ENCODE measurements at places on chromosomes 4 and X. TPM values are rescaled to one million over a fixed set of nuclear protein-coding genes. Genes with fewer than 3 reads are reported as not detected.

- no peak for DNase-seq
These were observed 85.9 kb downstream of the CLDN34 start for GRCh38 chrX:10052906-10053625.

- no peak for DNase-seq
These were observed 165.3 kb upstream of the PPP1R2C start for GRCh38 chrX:42943051-42943974.

- no peak for DNase-seq
These were observed 16.0 kb downstream of the TBCK start for GRCh38 chr4:106299977-106300376.

DNA sequence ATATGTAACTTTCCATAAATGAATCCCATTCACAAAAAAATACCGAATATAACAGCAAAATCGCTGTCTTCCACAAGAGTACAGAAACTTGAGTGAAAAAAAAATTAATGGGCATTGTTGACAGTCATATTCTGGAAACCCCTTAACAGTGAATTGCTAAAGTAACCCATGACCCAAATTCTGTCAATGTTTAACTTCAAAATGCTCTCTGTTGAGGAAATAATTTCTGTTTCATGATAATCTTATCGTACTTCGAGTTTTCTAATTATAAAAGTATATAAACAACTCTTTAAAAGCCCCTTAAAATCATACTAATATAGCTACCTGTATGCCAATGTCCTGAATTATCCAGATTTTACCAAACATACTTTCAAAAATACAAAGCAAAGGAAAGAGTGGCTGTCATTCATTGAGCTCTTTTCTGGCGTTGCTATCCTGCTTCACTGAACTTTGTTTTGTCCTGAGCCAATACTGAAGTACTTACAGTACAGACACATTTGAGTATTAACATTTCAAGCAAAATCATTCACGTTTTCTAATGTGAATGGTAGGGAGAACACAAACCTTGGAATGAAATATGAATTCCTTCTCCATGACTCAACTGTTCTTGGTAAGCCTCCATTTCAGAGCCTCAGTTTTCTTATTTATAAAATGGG, 2.4 kb downstream of the XAGE3 start:
- DNase-seq = no peak

DNA sequence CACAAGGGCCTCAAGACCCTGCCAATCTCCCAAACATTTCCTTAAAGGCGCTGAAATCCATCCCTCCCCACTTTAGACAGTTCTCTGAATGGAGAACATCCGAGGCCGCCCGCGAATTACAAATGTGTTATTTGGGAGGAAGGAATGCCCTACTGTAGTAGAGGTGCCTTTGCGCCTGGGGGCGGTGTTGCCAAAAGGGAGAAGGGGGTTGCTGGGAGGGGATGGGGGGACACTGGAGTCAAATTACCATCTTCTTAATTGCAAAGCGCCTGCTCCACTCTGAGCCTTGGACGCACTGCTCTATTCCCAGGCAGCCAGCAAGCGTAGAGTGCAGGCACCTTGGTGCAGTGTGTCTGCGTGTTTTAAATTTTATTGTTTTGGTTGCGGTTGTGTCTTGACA, 2.7 kb downstream of the TMEM255A start:
- no peak for DNase-seq

GRCh38 chr4:26206339-26206738, 114.5 kb upstream of the RBPJ start:
- no peak for DNase-seq

Gene AMTN
- polyA plus RNA-seq = not detected

GRCh38 chrX:22803353-22803752, 196.4 kb upstream of the DDX53 start:
- DNase-seq = no peak
